ENCODE measurements at places on chromosomes 5 and 9. TPM values are rescaled to one million over a fixed set of nuclear protein-coding genes. Genes with fewer than 3 reads are reported as not detected.

Gene ACOT12
- total RNA-seq: not detected

Gene ROR2
- total RNA-seq: 2.1 TPM

Gene C9orf153
- total RNA-seq: not detected

Gene ORM2
- total RNA-seq: not detected

Gene RAD23B
- 91.0 TPM for total RNA-seq

Gene SPINK5
- total RNA-seq: not detected

Gene DRD1
- not detected for total RNA-seq

Gene ZDHHC12
- 81.5 TPM for total RNA-seq

Gene OR1K1
- not detected for total RNA-seq

Gene ADAMTS16
- total RNA-seq: not detected

Gene ITGA2
- 10.2 TPM for total RNA-seq

Gene TMEM232
- 1.7 TPM for total RNA-seq

Gene DCANP1
- total RNA-seq: not detected

Gene NR6A1
- total RNA-seq: 0.76 TPM

DNA sequence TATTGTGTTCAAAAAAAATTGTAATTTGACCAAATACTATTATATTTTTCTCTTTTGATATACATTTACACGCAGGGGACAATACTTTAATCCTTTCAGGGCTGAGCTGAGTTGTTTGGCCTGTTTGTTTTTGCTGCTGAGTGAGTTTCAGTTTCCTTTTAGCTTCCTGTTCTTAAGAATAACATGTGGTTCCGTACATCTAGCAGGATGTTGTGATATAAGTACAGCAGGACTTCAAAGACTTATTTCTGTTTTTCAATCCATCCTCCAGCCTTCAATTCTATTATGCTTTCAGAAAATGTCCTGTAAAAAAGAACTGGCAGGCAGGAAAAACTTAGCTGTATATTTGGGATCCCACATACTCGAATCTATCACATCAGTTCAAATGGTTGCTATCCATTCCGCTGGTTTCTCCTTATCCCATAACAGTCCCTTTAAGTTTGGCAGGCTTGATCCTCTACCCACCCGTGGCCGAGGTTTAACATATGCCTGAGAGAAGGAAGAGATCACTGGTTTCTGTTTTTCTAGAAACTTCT lies 1037.3 kb upstream of the ACO1 start:
- no peak for DNase-seq

- no peak for DNase-seq
Measured at GRCh38 chr9:120104771-120105170, 475.2 kb downstream of the CDK5RAP2 start.

DNA sequence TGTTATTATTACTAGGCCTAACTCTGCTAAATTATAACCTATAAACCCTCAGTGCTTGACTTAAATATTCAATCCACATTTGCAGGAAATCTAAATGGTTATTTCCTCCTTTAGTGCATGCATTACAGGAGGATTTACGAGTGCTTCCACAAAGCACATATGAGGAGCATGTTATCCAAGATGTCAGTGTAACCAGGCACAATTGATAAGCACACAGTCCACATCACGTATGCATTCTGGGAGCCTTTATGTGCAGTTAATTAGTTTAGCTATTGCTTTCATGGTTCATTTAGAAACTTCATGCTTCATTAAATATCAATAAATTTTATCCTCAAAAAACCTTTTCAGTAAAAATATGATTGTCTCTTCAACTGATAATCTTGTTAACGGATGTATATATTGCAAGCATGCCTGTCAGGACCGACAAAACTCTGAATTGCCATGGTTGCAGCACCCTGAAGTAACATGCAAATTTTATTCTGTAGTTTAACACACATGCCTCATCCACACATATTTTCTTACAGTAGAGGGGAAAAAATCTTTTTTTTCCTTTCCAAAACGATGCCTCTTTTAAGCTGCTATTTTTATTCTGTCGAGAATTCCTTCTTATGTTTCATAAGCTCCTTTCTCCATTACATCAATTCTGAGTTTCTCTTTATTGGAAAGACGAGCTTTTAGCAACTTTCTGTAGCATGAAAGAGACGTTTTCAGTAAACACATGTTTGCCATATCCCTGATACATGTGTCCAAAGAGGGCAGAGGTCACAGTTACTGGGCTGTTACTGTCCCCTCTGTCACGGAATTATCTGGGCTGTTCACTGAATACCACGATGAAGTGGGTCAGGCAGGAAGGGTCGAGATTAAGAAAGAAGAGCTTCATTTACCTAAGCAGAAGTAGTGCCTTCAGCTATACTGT lies 142.0 kb downstream of the GLIS3 start:
- no peak for DNase-seq

GRCh38 chr5:117299224-117299935 lies 724.8 kb upstream of the SEMA6A start:
- no peak for DNase-seq

DNA sequence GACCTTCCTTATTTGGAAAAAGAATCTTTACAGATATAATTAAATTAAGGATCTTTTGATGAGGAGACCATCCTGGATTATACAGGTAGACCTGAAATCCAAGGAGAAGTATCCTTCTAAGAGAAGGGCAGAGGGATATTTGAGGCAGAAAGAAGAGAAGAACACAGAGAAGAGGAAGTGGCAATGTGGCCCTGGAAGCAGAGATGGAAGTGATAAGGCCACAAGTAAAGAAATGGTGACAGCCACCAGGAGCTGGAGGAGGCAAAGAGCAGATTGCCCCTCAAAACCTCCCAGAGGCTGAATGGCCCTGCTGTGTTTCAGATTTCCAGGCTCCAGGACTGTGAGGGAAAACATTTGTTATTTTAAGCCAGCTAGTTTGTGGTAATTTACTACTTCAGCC lies 93.0 kb upstream of the ANKRD55 start:
- DNase-seq: no peak

- no peak for DNase-seq
Measured at GRCh38 chr9:136141682-136142413, 23.2 kb upstream of the TMEM250 start.

- no peak for DNase-seq
Measured at GRCh38 chr9:123120131-123120530, 86.7 kb downstream of the GPR21 start.

- no peak for DNase-seq
Measured at GRCh38 chr5:102583276-102584124, 84.7 kb upstream of the SLCO6A1 start.

- no peak for DNase-seq
Measured at GRCh38 chr9:132184124-132184523, 22.3 kb downstream of the NTNG2 start.

- DNase-seq: no peak
Measured at GRCh38 chr5:109836280-109836679, 146.6 kb downstream of the MAN2A1 start.

DNA sequence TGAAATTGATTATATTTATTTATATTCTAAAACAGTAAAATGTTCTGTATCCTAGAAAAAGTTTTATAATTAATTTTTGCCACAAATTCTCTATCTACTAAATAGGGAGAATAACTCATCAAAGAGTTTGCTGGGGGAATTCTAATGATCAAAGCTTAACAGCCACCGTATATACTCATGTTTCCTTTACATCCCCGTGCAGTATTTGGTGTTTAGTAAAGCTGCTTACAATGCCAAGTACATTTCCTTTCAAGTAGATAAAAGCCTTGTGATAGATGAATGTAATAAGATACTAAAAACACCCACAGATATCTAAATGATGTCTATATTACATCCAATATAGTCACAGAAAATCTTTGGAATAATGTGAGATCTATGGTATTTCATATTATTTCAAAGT lies 312.2 kb downstream of the HCN1 start:
- no peak for DNase-seq

DNA sequence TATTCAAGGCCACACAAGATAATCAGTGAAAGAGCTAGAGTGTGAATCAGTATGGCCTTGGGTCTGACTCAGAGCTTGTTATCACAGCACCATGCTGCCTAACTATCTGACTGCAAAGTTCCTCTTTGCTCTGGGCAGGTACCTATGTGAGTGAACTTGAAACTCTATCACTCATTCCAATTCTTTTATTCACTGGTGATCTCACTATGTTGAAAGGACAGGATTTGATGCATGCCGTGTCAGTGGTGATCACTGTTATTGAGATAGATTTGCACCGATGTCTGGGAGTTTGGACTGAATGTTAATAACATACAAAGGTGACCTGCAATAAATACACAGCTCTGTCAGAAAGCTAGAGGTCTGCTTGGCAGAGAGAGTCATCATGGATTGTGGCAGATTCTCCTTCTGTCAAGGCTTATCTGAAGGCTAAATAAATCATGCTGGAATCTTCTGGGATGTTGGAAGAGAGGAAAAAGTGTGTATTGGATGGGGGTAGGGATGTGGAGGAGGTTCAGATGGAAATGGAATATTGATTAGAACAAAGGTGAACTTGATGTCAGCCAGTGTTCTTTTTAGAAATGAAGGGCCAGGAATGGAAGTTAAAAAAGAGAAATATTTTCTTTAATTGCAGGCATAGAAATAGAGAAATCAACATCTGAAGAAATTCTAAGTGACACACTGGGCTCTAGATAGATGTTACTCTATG lies 91.8 kb upstream of the TNC start:
- DNase-seq: peak; percentile 21

GRCh38 chr5:159933531-159934485 lies 17.5 kb downstream of the ADRA1B start:
- peak; percentile 30 for DNase-seq

DNA sequence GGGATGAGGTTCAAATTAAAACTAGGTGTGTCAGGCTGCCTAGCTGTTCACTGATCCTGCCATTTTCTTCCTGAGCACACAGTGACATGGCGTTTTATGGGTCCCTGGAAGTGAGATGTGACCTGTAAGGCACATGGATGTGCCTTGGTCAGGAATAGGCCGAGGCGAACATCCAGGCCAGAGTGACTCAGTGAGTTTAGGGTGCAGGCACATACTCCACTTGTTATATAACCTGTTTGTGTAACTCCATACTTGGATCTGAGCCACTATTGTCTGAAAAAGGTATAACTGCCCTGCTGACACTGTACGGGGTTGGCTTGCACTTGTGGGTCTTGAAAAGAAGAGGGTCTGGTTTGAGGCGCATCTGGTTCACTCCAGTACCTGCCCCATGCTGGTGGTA lies 150.1 kb upstream of the ADAMTS16 start:
- no peak for DNase-seq

GRCh38 chr5:134328619-134329018 lies 38.4 kb downstream of the CDKL3 start:
- no peak for DNase-seq

GRCh38 chr9:75906531-75906930 lies 16.1 kb downstream of the PCSK5 start:
- DNase-seq: no peak

- DNase-seq: no peak
Measured at GRCh38 chr5:72009280-72009679, 98.0 kb upstream of the MAP1B start.

- no peak for DNase-seq
Measured at GRCh38 chr9:136667940-136668760, 5.4 kb downstream of the EGFL7 start.

DNA sequence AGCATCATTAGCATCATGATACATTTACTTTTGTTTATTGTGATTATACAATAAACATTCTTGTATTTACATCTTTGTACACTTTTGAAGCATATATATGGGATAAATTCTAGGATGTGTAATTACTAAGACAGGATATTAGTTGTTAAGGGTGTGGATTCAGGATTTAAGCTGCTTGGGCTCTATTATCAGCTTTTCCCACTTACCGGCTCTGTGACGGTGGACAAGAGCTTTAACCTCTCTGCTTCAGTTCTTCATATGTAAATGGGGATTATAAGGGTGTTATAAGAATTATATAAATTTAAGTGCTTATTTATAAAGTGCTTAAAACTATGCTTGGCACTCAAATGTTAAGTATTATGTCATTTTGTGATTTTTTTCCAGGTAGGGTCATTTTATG lies 131.1 kb downstream of the FER start:
- DNase-seq: no peak

- no peak for DNase-seq
Measured at GRCh38 chr5:137791387-137791786, 37.2 kb upstream of the HNRNPA0 start.

GRCh38 chr5:44770780-44771717 lies 37.7 kb upstream of the MRPS30 start:
- DNase-seq: no peak

DNA sequence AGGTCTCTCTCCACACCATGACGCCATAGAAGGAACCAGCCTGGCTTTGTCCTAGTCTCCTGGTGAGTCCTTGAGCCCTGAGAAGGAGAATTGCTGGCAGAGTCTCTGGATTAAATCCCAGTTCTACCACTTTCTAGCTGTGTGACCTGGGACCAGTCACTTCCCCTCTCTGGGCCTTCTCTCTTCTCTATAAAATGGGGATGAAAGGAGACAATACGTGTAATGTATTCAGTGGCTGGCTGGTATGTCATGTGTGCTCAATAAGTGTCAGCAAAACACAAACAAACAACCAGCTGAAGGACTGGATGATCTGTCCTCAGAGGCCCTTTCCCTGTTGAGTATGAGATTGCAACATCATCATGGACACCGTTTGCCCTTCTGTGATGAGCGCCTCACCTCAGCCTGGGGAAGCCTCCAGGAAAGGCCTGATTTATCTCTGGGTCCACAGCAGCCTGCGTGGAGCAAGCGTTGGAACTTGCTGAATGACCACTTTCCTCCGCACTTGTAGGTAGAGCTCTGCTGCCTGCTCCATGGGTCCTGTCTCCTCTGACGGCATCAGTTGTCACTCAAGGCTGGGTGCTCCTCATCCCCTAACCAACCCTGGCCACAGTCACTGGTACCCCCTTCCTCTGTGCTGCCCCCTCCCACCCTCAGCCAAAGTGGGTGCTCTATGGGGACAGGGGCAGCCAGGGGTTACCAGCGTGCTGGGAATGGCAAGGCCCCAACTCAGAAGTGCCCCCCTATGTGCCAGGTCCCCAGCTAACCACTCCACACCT lies 3.6 kb upstream of the NR5A1 start:
- no peak for DNase-seq

Measured in activated CD4-positive, alpha-beta memory T cell treated with anti-CD3 and anti-CD28 coated beads, Interleukin-2, amount 10 ng/mL, durations not matched to agents 7 days and 5 days (primary cell).